ENCODE measurements at places on chromosomes 2 and 18.

- DNase-seq: no peak
Observed at GRCh38 chr2:172308253-172308935, 119.0 kb upstream of the ITGA6 start.

DNA sequence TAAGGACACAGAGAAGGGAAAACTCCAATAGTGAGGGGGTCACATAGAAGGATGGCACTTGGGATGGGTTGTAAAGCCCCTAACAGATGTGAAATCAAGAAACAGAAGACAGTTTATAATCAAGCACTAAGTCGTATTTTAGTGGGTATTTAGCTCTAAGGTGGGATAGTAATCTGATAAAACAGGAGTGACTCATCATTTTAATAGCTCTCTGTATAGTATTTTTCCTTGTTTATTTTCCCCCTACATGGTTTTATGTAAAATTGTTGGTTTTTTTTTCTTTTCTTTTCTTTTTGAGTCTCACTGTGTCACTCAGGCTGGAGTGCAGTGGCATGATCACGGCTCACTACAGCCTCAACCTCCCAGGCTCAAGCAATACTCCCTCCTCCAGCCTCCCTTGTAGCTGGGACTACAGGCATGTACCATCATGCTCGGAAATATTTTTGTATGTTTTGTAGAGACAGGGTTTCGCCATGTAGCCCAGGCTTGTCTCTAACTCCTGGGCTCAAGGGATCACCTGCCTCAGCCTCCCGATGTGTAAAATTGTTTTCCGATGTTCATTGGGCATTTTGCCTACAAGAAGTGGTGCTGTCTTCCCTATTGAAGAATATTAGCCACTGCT lies 142.6 kb upstream of the SERPINE2 start:
- no peak for DNase-seq

- DNase-seq: no peak
Observed at GRCh38 chr2:63497576-63497975, 90.7 kb downstream of the WDPCP start.

GRCh38 chr2:98504381-98505109 lies 59.9 kb downstream of the INPP4A start:
- no peak for DNase-seq

DNA sequence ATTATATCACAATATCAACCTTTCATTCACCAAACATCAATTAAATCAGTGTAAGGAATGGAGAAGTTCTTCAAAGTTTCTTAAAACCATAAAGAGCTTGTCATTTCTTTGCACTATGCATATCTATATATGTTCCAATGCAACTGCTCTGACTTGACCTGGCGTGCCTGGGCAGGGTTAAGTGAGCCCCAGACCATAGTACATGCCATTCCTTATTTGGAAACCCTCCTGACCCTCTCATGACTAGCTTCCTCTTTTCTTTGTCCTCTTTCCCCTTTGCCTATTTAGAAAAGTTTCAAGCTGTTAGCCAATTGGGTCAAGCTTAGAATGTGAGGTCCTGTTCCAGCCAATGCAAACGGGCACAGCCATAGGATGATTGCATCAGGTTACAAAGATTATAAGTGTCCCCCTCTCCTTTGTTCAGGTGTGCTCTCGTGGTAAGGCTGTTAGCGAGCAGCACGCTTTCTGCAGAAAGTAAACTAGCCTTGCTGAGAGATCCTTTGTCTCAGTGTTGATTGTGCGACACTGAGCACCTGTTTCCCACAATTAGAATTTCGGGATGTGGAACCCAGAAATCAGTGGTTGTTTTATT lies 78.2 kb upstream of the UXS1 start:
- DNase-seq: no peak

DNA sequence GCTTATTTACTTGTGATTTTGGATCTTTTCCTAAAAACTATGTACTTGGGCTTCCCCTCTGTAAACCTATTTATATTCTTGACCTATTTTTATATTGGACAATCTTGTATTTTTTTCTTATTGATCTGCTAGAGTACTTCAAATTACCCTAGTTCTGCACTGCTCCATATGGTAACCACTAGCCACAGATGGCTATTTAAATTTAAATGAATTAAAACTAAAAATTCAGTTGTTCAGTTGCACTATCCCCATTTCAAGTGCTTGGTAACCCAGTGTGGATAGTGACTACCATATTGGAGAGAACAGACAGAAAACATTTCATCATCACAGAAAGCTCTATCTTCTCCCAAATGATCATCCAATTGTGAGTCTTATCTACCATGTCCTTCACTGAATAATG lies 74.3 kb downstream of the PDK1 start:
- no peak for DNase-seq
